ENCODE measurements at places on chromosomes 3 and 15.

- DNase-seq, result no peak
Observed at GRCh38 chr3:162586591-162586990, 1090.0 kb downstream of the OTOL1 start.

- DNase-seq, result no peak
Observed at GRCh38 chr3:58299839-58300516, 6.1 kb upstream of the RPP14 start.

DNA sequence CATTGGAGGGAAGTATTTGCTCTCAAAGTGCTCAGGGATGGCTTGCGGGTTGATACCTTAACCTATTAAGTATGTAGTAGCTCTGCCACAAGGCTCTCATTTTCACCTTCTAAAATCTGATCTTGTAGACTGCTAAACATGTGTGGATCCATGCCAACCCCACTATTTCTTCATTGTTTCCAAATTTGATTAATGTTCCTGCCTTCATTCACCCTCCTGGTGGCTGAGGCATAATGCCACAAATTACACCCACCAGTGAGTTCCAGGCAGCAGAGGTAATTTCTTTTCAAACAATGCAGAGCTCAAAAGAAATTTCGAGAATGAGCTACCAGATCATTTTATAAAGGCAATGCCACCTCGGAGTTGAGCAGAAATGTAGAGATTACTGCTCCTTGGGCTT, 71.0 kb downstream of the EDEM1 start:
- no peak for DNase-seq

DNA sequence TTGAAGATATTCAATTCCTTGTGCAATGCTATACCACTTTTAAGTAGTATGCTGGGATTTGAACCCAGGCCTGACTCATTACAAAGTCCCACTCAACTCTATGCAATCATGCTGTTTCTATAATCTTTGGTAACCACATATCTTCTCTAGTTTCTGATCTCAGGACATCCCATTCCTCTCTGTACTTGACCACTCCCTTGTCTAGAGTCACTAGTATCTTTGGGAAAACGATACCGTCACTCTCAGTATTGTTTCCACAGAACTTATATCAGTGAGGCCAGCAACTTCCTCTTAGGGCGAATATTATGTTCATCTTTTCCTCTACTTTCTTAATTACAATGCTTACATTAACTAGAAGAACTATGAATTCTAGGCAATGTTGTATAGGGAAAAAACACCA, 137.3 kb upstream of the TSPAN3 start:
- no peak for DNase-seq

DNA sequence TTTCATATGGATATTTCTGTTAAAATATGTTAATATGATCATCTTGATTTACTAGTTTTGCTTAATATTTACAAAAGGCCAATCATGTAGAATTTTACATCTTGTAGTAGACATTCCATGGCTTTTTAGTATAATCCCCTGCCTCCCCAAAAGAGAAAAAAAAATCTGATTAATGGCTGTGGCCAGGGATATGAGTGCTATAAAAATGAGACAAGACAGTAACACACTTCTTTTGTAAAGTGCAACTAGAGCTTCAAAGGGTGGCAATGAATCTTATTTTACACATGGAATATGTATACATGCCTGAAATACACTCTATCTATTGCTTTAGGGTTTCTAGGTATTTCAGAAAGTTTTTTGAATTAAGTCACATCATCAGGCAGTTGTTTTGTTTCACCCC, 112.2 kb upstream of the NANOGP8 start:
- no peak for DNase-seq

- no peak for DNase-seq
Observed at GRCh38 chr3:37223141-37223558, 48.8 kb upstream of the LRRFIP2 start.

- no peak for DNase-seq
Observed at GRCh38 chr15:101530224-101530958, 40.9 kb upstream of the PCSK6 start.

DNA sequence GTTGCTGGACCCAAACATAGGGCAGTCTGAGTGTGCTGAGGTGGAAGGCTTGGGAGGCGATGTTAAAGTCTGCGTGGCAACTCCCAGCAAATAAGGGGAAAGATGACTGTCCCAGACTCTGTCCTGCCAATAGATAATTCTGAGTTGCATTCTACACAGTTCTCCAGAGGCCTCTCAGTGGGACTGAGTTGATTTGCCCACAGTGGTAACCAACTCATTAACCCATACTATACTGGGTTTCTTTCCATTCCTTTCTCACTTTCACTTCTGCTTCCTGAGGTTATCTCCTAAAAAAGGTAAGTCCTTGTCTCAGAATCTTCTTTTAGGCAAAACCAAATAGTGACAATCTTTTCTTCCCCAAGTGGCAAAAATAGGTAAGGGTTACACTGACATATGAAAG, 549.9 kb upstream of the DPPA4 start:
- DNase-seq, result no peak

GRCh38 chr3:184937611-184938010, 125.6 kb downstream of the VPS8 start:
- DNase-seq, result no peak

GRCh38 chr3:72663429-72663828, 184.8 kb downstream of the SHQ1 start:
- DNase-seq, result no peak

GRCh38 chr3:126287536-126288241, 69.5 kb downstream of the KLF15 start:
- DNase-seq, result peak; percentile 49

DNA sequence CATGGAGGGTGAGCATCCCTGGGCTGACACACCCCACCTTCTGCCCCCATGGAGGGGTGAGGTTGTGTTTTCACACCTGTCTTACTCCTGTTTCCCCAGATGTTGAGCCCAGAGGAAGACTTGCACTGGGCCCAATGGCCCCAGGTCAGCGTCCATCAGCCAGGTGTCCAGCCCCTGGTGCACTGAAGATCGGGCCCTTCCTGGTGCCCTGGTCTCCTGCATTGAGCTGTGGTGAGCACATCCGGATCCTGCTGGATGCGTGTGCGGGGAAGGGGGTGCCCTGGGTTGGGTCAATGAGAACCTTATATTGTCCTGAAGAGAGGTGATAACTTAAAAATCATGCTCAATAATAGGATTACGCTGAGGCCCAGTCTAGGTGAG, 227.3 kb downstream of the SNRPN start:
- DNase-seq, result no peak

GRCh38 chr3:63927422-63928280, 15.5 kb upstream of the SCAANT1 start:
- no peak for DNase-seq

DNA sequence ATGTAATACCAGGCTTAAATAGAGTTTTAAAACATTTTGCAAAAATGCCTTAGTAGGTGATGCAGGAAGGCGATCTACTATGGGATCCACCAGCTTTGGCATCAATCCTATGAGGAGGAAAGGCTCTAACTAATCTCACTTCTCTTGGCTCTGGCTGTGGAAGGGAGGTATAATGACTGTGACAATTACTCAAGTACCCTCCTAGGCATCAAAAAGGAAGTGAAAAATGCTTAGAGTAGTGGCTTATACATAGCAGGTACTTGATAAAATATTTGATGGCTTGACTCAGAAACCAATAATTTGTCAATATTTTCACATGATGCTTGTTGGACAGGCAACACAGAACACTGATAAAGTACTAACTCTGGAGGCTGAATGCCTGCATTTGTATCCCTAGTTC, 34.1 kb upstream of the SERPINI2 start:
- no peak for DNase-seq

DNA sequence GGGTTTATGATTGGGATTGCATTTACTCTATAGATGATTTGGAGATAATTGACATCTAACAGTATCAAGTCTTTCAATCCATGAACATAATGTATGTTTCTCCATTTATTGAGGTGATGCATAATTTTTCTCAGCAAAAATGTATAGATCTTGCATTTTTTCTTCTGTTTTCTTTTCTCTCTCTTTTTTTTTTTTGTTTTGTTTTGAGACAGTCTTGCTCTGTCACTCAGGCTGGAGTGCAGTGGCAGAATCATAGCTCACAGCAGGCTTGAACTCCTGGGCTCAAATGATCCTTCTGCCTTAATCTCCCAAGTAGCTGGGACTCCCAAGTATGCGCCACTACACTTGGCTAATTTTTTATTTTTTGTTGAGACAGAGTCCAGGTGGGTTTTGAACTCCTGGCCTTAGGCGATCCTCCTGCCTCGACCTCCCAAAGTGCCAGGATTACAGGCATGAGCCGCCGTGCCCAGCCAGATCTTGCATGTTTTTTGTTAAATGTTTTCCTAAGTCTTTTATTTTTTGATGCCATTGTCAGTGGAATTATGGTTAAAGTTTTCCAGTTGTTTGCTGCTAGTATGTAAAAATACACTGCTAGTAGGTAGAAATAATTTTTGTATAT, 3.1 kb downstream of the LMLN start:
- no peak for DNase-seq

- peak; percentile 15 for DNase-seq
Observed at GRCh38 chr3:66253790-66254620, 33.2 kb downstream of the SLC25A26 start.

DNA sequence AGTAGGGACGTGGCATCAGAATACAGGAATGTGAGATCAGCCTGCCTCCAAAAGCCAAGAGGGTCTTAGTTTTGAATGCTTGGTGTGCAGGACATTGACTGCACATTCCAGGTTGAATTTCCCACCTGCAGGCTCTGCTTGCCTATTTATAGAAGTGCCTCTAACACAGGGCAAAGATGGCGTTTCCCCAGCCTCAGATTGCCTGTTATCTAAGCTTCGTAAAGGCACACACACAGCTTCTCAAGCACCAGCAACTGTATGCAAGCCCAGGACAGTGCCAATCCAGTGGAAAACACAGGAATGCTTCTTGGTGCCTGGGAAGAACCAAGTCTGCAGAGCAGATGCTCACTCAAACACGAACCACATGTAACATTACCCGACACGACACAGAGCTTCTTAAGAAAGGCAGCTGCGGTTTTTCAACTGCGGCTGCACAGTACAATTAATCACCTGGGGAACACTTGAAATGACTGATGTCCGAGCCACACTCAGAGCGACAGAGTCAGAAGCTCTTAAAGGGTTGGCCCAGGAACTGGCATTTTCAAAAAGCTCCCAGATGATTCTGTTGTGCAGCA, 90.0 kb upstream of the ANKRD34C start:
- DNase-seq, result no peak

- no peak for DNase-seq
Observed at GRCh38 chr15:73308305-73308704, 60.5 kb downstream of the HCN4 start.

GRCh38 chr3:160869825-160870224, 113.8 kb downstream of the PPM1L start:
- DNase-seq, result no peak

DNA sequence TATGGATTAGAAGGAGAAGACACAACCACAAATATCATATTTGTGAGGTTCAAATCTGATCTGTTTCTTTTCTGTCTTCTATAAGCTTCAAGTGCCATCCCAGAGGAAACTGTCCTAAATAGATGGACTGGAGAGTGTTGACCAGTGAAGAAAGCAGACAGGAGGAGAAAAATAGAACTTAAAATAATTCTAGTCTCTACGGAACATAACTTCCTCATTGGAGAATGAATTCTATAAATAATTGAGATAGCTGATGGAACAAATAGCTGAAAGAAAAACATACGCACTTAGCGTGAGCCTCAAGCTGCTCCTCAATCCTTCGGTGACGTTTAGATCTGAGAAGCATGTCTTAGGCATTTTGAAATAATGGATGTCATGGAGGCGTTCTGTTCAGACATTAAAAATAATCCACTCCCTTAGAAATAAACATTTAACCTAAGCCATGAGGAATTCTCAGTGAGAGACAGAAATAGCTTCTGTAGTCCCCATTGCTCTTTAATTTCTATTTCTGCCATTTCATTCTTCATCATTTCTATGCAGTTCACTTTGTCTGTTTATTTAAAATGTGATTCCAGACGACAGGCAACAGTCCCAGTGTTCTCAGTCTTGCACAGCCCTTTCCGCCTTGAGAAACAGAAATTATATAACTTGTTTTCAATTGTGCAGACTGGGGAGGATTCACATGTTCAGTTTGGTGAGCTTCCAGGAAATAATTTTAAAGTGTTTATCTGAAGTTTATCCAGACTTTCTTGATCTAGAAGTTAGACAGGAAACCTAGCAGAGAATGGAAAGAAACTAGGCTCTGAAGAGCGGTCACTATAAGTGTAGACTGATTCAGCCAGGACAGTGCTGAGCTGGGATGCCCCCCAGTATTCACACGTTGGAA, 97.3 kb downstream of the NR1D2 start:
- no peak for DNase-seq

- no peak for DNase-seq
Observed at GRCh38 chr3:140189976-140190375, 255.0 kb downstream of the CLSTN2 start.

GRCh38 chr3:196121066-196121465, 39.2 kb upstream of the TFRC start:
- DNase-seq, result no peak

DNA sequence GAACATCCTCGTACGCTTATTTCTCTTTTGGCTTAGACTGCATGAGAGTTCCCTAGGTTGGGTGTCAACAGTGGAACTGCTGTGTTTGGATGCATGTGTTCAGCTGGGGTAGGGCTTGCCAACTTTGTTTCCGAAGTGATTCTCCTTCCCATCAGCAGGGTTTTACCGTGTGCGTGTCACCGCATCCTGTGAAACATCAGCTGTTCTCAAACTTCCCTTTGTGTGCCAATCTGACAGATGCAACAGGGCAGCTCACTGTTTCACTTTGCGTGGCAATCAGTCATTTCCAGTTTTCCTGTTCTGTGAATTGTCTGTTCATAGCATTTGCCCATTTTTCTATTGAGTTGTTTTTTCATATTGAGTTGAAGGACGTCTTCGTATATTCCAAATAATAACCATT, 218.8 kb downstream of the VPS13C start:
- no peak for DNase-seq

DNA sequence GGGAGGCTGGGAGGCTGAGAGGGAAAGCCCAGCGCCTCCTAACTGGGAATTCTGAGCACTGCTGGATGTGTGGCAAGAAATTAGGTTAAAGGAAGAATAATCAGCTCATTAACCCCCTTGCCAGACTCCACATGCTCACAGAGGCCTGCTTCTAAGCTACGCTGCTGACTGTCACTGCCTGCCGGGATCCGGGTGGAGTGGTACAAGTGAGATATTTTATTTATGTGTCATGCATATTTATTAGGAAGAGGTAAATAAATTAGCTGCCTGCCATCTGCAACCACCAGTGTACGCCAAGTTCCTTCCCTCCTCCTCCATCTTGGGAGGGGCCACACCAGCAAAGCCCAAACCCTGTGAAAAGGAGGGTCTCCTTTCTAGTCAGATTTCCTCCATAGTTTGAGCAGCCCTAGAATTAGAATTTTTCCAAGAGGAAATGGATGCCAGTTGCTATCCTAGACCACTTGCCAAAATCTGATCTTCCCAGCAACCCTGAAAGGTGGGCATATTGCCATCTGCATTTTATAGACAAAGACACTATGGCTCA, 43.5 kb upstream of the GRIP2 start:
- DNase-seq, result no peak

GRCh38 chr3:43691120-43691995, 620 bp downstream of the ABHD5 start:
- no peak for DNase-seq

GRCh38 chr15:67085237-67085817, 19.9 kb downstream of the SMAD3 start:
- no peak for DNase-seq

GRCh38 chr3:100163787-100164186, 49.5 kb upstream of the FILIP1L start:
- no peak for DNase-seq
